NCI-H2029 treated with DMSO at 0.1 percent for 48 hours (cell line): ENCODE measurements at places on chromosomes 3 and 15.

- DNase-seq = no peak
Measured at GRCh38 chr3:143261848-143262247, 142.3 kb downstream of the CHST2 start.

- DNase-seq = no peak
Measured at GRCh38 chr15:96348112-96349027, 17.9 kb downstream of the NR2F2 start.

DNA sequence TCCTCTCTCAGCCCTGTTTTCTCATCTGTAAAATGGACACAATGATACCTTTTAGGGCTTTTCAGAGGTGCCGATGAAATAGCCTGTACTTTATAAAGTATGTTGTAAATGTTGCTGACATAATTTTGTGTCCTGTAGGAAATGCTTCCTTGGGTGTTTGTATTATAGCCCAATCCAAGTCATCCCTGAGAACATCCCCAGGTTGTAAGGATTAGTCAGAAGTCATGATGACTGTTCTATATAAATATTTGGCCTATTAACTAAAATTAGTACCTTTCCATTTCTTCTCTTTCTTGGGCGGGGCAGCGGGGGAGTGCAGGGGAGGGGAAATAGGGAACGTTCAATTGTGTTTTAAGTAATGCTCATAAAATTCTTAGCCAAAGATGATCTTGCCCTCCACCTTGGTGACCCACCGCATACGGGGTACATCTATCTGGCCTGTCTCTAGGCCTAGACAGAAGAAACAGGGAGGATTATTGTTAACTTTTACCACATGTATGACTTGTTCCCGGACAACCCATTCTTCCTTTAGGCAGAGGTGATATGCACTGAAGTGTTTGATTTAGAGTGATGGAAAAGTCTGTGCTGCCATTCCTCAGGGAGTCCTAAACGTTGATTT is 120.7 kb downstream of the VGLL4 start:
- no peak for DNase-seq

DNA sequence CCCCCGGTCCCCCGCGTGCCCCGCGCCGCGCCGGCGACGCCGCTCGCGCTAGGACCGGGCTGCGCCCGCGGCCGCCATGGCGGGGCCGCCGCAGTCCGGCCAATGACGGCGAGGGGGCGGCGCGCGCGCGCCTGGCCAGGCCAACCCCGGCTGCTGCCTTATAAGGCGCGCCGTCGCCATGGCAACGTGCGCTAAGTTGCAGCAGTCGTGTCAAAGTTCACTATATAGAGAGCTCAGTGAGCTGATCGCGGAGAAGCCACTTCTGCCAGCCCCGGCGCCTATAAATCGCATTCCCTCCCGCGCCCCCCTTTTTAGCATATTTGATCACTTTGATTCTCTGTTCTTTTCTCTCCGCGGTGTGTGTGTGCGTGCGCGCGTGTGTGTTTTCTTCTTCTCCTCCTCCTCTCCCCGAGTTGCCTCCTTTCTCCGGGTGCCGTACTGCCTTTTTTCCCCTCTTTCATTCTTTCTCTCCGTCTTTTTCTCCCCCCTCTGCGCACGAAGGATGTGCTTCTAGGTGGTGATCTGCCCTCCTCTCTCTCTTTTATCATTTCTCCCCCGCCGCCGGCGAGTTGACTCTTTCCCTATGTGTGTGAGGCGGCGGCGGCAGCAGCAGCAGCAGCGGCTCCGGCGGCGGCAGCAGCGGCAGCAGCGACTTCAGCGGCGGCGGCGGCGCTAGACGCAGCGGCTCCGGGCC is at the start of gene NR2F2:
Gene NR2F2, plus strand, starts transcription at position 251 of the 694 bp plus-strand sequence. CDS start 1,406 bp downstream, outside the sequence.
- no peak for DNase-seq

GRCh38 chr15:98203872-98204660 is 243.6 kb downstream of the ARRDC4 start:
- DNase-seq = no peak

- DNase-seq = no peak
Measured at GRCh38 chr15:28094732-28095521, 4.2 kb downstream of the OCA2 start.

- peak; percentile 27 for DNase-seq
Measured at GRCh38 chr3:18417904-18418572, 7.1 kb downstream of the SATB1 start.

DNA sequence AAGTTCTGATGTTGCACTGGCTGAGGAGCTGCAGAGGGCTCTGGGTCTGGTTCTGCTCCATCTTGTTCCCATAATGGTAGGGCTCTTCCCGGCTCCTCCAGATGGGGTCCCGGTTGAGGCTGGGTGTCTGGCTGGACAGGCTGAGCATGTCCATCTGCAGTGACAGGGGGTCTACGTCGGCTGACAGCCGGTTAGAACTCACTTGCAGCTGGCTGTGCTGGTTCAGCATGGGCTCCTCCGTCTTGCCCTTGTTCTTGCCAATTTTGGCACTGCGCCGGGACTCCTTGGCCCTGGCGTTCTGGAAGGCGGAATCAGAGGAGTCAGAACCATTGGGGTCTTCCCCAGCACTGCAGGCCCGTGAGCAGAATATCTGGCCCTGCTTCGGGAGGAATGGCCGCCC is 78.1 kb downstream of the PRICKLE2 start:
- DNase-seq = no peak

- no peak for DNase-seq
Measured at GRCh38 chr3:12816521-12817342, 20.3 kb downstream of the CAND2 start.

DNA sequence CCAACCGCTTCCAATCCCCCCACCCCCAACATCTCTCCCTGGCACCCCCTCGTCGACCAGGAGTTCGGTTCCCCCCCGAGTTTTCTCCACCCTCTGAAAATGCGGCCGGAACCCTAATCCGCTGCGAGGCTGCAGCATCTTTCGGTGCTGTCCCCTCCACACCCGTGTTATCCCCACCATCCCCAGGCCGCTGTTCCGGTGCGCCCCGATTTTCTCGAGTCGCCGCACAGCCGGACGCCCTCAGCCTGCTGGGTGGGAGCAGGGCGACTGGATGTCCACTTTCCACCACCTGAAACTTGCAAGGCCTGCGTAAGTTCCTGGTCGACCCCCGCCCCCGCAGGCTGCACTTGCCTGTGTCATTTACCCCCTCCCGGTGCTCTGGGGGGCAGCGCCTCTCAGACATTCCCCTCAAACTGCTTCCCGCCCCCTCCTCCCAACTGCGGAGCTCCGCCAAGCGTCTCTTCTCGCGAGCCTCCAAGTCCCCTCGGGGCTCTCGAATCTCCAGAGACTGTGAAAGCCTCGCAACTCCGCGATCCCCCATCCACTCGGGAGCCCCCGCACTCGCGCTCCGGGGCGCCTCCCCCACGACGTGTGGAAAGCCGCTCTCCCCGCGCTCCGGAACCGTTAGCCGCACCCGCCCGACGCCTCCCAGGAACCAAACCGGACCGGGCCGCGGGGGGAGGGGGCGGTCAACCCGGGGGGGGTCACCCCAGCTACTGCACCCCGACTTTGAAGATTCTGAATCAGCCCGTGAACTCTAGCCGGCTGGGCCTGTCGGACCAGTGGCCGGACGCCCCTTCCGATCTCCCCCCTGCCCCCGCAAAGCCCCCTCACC is 566 bp downstream of the ETV5 start:
- no peak for DNase-seq

DNA sequence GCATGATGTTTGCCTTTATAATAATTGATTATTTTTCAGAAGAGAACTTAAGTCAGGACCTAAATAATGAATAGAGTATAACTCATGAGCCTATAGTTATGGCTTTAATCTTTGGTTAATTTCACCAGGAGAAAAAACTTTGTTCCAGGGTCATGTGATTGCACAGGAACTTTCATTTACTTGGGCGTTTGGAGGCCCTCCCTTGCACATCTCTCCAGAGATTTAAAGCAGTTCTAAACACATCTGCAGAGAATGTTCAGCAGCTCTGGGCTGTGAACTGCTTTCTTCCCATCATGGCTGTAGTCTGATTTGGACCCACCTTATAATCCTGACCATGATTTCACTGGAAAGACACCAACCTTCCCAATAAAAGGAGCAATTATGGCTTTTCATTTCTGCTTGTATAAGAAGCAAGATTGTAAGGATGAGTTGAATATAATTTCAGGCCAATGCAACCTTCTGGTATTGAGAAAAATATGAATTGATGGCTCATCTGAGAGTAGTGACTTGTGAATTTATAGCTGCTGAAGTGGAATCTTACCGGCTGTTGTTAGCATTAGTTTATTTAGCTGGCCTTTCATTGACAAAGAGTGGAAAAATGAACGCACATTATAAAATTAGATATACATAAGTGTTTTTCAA is 80.9 kb upstream of the PRTG start:
- no peak for DNase-seq

- DNase-seq = peak; percentile 25
Measured at GRCh38 chr15:31352911-31353811, 26.5 kb downstream of the KLF13 start.

- peak; percentile 19 for DNase-seq
Measured at GRCh38 chr15:65869954-65870871, 922 bp downstream of the RAB11A start.

DNA sequence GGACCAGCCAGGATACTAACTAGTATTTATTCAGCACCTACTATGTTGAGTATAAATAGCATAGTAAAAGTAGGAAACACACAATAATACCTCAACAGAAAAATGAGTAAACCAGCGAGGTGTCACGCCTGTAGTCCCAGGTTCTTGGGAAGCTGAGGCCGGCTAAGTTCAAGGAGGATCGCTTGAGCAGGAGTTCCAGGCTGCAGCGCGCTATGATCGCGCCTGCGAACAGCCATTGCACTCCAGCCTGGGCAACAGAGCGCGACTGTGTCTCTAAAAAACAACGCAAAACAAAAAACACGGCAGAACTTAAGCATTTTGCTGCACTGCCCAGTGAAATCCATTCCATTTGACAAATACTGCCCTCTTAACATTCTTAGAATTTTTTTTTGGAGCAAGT is 1.3 kb upstream of the DENND6A start:
- no peak for DNase-seq

- no peak for DNase-seq
Measured at GRCh38 chr3:161051856-161052255, 53.3 kb downstream of the B3GALNT1 start.

- DNase-seq = peak; percentile 28
Measured at GRCh38 chr3:188153437-188154013, 432 bp upstream of the LPP start.

- peak; percentile 1 for DNase-seq
Measured at GRCh38 chr15:79853492-79854328, 43.1 kb downstream of the MTHFS start.

GRCh38 chr3:121740896-121741295 is 8.6 kb downstream of the GOLGB1 start:
- no peak for DNase-seq

- no peak for DNase-seq
Measured at GRCh38 chr3:161372321-161373260, 1.3 kb upstream of the SPTSSB start.

DNA sequence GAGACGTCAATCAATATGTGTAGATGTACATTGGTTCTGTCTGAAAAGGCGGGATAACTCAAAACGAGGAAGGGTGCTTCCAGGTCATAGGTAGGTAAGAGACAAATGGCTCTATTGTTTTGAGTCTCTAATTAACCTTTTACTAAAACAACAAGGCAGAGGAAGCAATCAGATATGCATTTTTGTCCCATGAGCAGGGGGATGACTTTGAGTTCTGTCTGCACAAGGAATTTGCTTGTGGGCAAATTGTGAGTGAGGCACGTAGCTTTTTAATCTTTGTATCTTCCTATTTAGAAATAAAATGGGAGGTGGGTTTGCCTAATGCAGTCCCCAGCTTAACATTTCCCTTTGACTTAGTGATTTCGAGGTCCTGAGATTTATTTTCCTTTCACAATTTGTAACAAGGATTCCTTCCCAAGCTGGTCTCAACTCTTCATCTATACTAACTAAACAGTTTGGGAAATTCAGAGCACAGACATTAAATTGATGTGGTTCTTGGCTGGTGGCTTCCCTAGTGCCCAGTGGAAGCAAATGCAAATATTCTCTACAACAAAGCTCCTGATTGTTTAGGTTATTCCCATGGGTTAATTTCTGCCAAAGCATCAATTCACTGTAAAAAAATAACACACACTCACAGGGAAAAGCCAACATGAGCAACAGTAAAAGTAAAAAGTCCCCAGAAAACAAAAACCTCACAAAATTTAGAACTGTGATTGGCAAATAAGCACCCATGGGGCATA is 738.8 kb upstream of the SGO1 start:
- DNase-seq = no peak

DNA sequence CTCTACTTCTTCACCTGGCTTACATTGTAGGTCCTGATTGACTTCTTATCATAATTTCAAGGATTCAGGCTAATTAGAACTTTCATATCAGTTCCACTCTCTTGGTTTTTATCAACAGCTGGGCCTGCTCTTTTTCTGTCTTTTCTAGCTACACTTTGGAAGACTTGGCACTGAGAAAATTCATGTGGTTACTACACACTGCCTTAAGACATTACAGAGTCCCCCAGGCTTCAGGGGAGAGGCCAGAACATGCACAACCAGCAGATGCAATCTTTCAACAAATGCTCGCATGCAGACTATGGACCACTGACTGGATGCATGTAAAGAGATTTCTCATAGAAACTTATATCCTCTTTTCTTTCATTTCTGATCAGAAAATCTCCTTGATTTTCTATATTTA is 423.5 kb downstream of the TUSC7 start:
- no peak for DNase-seq

DNA sequence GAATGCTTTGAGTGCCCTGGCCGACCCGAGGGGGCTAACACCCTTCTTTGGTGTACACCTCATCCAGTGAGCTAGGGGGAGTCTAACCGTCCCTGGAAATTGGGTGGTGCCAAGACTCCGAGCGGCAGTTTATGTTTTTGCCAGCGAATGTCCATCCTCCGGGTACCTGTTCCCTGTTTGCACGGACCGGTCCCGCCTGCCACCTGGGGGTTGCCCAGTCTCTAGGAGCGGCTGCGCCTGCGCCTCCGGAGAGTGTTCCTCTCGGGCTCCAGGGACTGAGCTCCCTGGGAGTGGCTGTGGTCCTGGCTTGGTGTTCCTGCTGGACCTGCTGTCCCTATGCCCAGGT is 913 bp upstream of the WNT7A start:
- DNase-seq = no peak

DNA sequence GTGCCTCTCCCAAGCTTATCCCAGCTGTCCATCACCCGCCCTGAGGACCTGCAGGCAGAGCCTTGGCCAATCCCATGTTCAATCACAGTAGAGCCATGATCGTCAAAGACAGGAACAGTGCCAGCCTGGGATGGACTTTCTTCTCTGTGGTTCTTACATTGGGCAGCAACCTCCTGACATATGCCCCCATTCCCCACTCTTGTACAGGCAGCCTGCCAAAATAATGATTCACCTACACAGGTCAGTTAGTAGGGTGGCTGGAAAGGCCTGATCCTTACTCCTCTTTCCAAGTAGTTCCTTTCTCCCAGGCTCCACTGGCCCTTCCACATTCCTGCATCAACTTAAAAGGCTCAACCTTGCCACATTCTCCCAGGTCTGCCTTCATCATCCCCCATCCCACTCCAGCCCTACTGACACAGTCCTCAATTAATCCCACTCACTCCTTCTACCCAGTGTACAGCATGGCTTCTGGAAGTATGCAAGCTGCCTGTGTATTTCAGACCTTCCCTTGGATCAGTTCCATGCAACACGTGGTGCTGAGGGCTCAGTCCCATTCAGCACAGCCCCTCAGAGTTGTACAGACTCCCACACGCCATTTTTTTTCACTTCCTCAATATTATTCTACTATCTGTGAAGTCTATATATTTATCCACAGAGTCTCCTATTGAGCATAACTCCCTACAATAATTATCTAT is 189.8 kb downstream of the NTRK3 start:
- DNase-seq = no peak
